ENCODE measurements at places on chromosomes 7 and 10.

DNA sequence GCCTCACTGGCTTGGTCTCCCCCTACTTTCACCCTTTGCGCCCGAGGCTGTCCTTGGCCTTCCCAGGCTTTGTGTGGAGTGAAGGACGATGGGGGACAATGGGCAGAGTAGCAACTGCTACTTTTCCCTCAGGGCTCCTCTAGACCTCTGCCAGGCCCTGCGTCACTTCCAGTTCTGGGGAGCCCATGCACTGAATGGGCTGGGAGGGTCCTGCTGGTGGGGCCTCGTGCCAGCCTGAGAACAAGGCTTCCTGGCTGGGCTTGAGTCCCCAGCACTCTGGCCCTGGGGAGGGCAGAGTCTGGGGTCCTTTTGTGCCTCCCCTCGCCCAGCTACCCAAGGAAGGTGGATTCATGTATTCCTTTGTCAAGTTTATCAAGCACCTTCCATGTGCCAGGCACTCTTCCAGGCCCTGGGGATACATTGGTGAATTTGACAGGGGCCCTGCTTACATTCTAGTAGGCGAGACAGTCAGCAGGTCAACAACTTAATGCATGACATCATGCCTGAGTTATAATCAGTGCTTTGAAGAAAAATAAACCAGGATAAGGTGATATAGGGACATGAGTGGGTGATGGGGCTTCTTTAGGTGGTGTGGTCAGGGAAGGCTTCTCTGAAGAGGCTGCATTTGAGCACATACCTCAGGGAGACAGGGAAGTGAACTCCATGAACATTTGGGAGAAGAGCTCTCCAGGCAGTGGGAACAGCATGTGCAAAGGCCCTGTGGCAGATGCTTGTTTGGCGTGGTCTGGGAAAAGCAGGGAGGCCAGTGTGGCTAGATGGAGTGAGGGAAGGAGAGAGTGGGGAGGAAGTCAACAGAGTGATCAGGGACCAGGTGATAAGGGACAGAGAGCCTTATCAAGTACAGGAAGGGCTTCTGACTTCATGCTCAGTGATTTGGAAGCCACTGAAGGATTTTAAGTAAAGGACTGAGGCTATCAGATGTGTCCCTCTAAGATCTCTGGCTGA, 14.1 kb downstream of the ZMIZ1 start:
- no peak for DNase-seq

DNA sequence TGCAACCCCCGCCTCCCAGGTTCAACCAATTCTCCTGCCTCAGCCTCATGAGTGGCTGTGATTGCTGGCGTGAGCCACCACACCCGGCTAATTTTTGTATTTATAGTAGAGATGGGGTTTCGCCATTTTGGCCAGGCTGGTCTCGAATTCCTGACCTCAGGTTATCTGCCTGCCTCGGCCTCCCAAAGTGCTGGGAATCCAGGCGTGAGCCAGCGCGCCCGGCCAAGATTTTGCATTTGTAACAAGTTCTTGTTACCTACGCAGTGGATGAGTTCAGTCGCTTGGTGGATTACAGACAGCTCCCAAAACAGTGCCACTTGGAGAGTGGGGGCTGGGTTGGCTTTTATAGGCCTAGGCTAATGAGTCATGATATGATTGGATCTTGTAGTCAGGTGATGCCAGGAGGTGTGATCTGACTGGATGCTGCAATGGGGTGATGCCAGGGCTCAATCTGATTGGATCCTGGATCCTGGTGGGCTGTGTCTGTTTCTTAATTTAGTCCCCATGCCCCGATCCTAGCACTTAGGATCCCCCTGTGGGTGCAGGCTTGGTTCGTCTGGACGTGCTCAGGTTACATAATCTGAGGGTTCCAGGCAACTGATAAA, 20.3 kb downstream of the SBDS start:
- no peak for DNase-seq

- no peak for DNase-seq
Observed at GRCh38 chr7:381211-382042, 91.5 kb downstream of the FOXL3 start.

- no peak for DNase-seq
Observed at GRCh38 chr7:98168904-98169621, 42.2 kb upstream of the BHLHA15 start.

GRCh38 chr10:72219235-72219814, 3.2 kb upstream of the ASCC1 start:
- DNase-seq: no peak

- DNase-seq: no peak
Observed at GRCh38 chr10:28906011-28906411, 228.7 kb downstream of the BAMBI start.

- DNase-seq: no peak
Observed at GRCh38 chr10:12195281-12195602, 449 bp downstream of the NUDT5 start.

- DNase-seq: no peak
Observed at GRCh38 chr10:130519791-130520190, 383.6 kb downstream of the GLRX3 start.

All from NCI-H226 (cell line).